ENCODE measurements at places on chromosomes 11 and 22. TPM values are rescaled to one million over a fixed set of nuclear protein-coding genes. Genes with fewer than 3 reads are reported as not detected.

The MFNG gene
- 47.9 TPM for total RNA-seq

The MS4A3 gene
- not detected for total RNA-seq

The C11orf16 gene
- not detected for total RNA-seq

The OR52I2 gene
- total RNA-seq = not detected

The JAM3 gene
- total RNA-seq = 33.1 TPM

The LAYN gene
- total RNA-seq = 17.7 TPM

The APOBEC3B gene
- total RNA-seq = not detected

The ZP1 gene
- total RNA-seq = not detected

The MAJIN gene
- total RNA-seq = not detected
